ENCODE measurements at places on chromosomes 6 and 20.

- DNase-seq = no peak
Observed at GRCh38 chr20:39489986-39490560, 527.9 kb downstream of the DHX35 start.

- DNase-seq = no peak
Observed at GRCh38 chr6:158516098-158516497, 43.8 kb upstream of the TMEM181 start.

DNA sequence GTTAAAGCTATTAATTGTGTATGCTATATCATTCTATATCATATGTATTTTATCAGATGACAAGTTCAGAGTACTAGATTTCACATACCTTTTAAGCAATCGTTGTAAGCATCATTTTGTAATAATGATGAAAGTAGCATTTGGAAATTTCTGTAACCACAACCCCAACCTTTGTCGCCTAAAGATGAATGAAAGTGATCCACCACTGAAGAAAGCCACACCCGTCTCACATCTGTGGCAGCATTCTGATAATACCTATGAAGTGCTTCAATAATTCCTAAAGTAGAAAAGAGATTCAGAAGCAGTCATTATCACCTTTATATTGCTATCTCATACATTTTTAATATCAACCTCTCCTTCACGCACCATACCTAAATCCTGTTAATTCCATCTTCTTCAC lies 16.6 kb downstream of the ZUP1 start:
- DNase-seq = no peak

- no peak for DNase-seq
Observed at GRCh38 chr6:139316622-139317317, 25.0 kb upstream of the TXLNB start.

DNA sequence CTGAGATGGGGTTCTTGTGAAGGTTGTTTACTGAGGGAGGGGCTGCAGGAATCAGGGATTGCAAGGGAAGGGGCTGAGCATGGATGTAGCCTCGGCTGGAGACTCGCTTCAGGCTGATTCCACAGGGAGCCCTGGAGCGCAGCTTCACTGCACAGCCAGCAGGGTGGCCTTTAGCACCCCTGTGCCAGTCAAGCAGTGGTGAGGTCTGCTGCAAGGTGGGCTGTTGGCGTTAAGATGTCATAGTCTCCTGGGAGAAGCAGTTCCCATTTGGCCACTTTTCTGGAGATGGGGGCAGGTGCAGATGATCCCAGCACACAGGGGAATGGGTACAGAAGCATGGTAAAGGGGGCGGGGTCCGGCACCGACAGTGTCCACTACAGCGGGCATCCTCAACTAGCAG lies 126.3 kb downstream of the TOX2 start:
- no peak for DNase-seq

All from activated CD4-positive, alpha-beta T cell treated with anti-CD3 and anti-CD28 coated beads, Interleukin-2, amount 10 ng/mL, durations not matched to agents 24 days and 14 days (primary cell).